CD4-positive, alpha-beta T cell (primary cell): ENCODE measurements at places on chromosomes 13 and 19. TPM values are rescaled to one million over a fixed set of nuclear protein-coding genes. Genes with fewer than 3 reads are reported as not detected.

GRCh38 chr19:1416014-1416841, 8.8 kb downstream of the DAZAP1 start:
- no peaks in the 10 kb centered on the region for H3K27me3 ChIP-seq
- H3K36me3 ChIP-seq = peaks cover 66% of the 10 kb centered on the region
- peaks cover 65% of the 10 kb centered on the region for H3K4me1 ChIP-seq
- no peak for DNase-seq
- no peak overlapping the region for H3K4me3 ChIP-seq

DNA sequence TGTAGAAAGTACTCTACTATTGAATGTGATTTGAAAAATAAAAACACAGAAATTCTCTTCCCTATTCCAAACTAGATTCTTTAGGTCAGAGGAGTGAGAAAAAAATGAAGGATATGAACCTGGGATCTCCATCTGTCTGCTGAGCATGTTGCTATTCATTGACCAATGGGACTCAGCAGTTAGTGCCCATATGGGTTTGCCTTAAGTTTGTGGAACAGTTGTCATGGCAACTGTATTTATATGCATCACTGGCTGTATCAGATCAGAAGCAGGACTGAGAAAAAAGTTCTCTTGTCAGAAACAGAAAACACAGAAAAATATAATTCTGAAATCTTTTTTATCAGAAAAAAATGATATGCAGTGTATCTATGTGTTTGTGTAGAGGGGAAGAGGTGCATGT, 73.3 kb upstream of the ATXN8OS start:
- H3K36me3 ChIP-seq = no peaks in the 10 kb centered on the region
- H3K4me3 ChIP-seq = no peak overlapping the region
- no peaks in the 10 kb centered on the region for H3K4me1 ChIP-seq
- no peak overlapping the region for H3K27ac ChIP-seq
- no peaks in the 10 kb centered on the region for H3K27me3 ChIP-seq

GRCh38 chr13:35474496-35475211, 1.8 kb downstream of the MAB21L1 start:
- peaks cover 23% of the 10 kb centered on the region for H3K4me1 ChIP-seq
- H3K36me3 ChIP-seq = no peaks in the 10 kb centered on the region
- no peak overlapping the region for H3K27ac ChIP-seq
- no peak overlapping the region for H3K4me3 ChIP-seq
- DNase-seq = no peak

GRCh38 chr13:32609428-32609827, 23.2 kb downstream of the PDS5B start:
- H3K27me3 ChIP-seq = no peaks in the 10 kb centered on the region
- H3K4me3 ChIP-seq = no peak overlapping the region
- no peaks in the 10 kb centered on the region for H3K36me3 ChIP-seq
- no peaks in the 10 kb centered on the region for H3K4me1 ChIP-seq
- no peak overlapping the region for H3K27ac ChIP-seq
- no peak for DNase-seq

GRCh38 chr13:38862443-38862842, 128.2 kb downstream of the STOML3 start:
- no peaks in the 10 kb centered on the region for H3K4me1 ChIP-seq
- H3K27me3 ChIP-seq = no peaks in the 10 kb centered on the region
- H3K36me3 ChIP-seq = no peaks in the 10 kb centered on the region
- no peak overlapping the region for H3K4me3 ChIP-seq
- no peak overlapping the region for H3K27ac ChIP-seq
- no peak for DNase-seq

The ZNF541 gene
- total RNA-seq = 0.88 TPM

The CCL25 gene
- total RNA-seq = not detected

GRCh38 chr13:50893211-50893852, 16.3 kb upstream of the RNASEH2B start:
- no peak for DNase-seq
- H3K27ac ChIP-seq = peak overlapping the region; percentile 66
- no peaks in the 10 kb centered on the region for H3K27me3 ChIP-seq
- peaks cover 19% of the 10 kb centered on the region for H3K4me1 ChIP-seq

GRCh38 chr19:34881982-34882381, 44.7 kb upstream of the ZNF30 start:
- no peaks in the 10 kb centered on the region for H3K36me3 ChIP-seq
- no peak overlapping the region for H3K4me3 ChIP-seq
- no peaks in the 10 kb centered on the region for H3K4me1 ChIP-seq
- H3K27ac ChIP-seq = no peak overlapping the region

DNA sequence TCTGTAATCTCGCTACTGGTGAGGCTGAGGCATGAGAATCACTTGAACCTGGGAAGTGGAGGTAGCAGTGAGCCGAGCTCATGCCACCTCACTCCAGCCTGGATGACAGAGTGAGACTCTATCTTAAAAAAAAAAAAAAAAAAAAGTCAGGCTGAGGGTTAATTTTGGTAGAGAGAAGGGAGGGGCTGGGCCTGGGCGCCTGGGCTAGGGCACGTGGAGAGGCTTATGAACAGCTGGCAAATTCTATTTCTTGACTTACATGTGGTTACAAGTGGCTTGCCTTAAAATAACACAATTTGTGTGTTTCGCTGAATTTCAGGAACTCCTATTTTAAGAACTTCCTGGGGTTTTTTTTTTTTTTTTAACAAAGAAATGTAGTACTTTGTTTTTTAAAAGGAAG, 47.6 kb upstream of the MAP3K10 start:
- peaks cover 52% of the 10 kb centered on the region for H3K4me1 ChIP-seq
- no peaks in the 10 kb centered on the region for H3K27me3 ChIP-seq
- H3K4me3 ChIP-seq = no peak overlapping the region
- no peak overlapping the region for H3K27ac ChIP-seq
- no peaks in the 10 kb centered on the region for H3K36me3 ChIP-seq

DNA sequence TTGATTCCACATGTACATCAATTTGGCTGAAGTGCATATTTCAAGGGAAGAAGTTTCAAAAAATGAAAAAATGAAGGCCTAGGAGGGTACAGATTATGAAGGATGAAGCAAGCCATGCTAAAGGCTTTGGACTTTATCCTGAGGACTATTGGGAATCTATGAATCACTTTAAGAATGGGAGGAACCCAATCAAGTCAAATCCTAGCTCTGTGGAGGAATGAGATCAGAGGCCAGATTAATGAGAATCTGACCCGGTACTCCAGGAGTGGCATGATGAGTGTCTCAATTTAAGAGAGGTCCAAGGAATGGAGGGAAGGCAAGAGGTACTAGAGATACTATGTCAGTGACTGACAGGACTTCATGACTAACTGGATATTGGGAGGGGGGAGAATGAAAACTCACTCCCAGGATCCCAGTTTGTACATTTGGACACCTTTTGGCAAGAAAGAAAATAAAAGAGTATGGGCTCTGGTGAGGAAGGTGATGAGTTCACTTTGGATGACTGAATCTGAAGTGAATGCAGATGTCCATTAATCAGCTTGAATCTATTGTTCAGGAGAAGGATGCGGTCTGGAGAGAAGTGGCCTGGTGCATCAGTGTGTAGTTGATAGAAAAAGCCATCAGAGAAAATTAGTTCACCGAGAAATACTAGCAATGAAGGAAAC, 349.0 kb downstream of the EFNB2 start:
- no peaks in the 10 kb centered on the region for H3K36me3 ChIP-seq
- no peak for DNase-seq
- H3K4me3 ChIP-seq = no peak overlapping the region
- H3K4me1 ChIP-seq = no peaks in the 10 kb centered on the region

DNA sequence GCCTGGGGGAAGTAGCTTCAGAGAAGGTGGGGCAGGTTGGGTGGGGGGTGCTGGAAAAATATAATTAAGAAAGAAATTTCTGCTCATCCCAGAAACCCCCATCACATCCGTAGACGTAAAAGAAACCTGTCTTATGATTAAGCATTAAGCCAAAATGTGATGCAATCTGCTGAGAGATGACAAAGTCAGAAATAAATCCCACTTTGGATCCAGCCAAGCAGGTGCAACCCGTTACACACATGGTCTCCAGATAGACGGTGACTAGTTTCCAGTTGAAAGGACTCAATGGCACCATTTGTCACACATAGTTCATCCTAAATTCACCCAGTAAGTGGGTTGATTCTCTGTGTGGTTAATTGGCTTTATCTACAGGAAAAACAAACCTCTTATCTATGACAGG, 34.1 kb downstream of the PSG5 start:
- H3K36me3 ChIP-seq = no peaks in the 10 kb centered on the region
- H3K4me3 ChIP-seq = no peak overlapping the region

DNA sequence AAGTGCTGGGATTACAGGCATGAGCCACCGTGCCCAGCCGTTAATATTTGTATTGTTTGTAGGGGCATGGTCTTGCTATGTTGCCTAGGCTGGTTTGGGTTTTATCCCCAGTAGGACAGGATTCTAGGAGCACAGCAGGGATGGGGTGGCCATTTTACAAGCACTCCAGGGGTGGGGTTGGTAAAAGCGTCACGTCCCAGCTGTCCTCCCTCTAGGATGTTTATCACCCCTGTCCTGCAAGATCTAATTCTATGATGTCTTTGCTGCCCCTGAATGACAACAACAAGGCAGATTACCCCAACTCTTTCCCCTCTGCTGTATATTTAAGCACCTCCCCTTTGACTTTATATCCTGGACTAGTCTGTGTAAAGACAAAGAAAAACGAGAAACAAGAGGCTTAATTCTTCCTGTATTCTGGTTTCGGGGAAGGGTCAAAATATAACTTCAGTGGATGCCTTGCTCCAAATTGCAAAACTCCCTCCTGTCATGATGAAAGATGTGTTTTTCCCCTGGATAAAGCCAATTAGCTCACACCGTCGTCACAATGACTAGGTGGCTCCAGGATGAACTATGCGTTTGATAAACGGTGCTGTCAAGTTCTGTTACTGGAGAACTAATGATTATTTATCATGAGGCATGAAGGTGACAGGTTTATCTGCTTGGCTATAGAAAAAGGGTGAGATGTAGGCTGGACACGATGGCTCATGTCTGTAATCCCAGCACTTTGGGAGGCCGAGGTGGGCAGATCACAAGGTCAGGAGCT, 27.8 kb upstream of the OR1M1 start:
- no peak overlapping the region for H3K4me3 ChIP-seq
- no peaks in the 10 kb centered on the region for H3K27me3 ChIP-seq
- H3K4me1 ChIP-seq = no peaks in the 10 kb centered on the region
- no peak for DNase-seq
- no peaks in the 10 kb centered on the region for H3K36me3 ChIP-seq

DNA sequence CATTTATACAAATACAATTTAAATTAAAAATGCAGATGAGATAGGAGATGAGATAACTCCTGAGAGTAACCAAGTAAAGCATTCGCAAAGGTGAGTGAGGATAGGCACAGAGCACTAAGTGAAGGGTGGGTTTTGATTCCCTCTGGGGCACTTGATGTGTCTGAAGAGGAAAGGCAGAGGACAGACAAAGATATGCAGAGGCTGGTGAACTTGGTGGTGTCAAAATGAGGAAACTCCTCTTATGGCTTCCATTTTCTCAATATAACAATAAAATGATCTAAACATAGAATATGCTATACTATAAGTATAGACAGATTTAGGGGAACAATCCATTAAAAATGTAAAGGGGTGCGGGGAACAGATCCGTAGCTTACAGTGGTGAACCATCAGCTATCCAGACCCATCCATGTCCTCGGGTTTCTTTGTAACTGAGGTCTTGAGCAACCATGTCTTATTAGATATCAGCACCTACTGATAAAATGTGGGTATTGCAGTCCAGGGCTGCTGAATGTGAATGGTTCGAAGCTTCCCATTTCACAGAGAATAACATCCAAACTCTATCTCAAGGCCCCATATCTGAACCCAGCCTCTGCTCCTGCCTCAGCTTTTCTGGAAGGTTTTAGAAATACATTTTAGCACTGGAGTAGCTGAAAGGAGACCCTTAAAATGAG, 73.9 kb upstream of the SLC10A2 start:
- H3K36me3 ChIP-seq = no peaks in the 10 kb centered on the region
- no peak overlapping the region for H3K4me3 ChIP-seq
- H3K27me3 ChIP-seq = no peaks in the 10 kb centered on the region
- DNase-seq = no peak

GRCh38 chr13:32538143-32538620, 413 bp downstream of the N4BP2L2 start:
- no peaks in the 10 kb centered on the region for H3K27me3 ChIP-seq
- H3K36me3 ChIP-seq = peaks cover 26% of the 10 kb centered on the region
- H3K4me1 ChIP-seq = peaks cover 23% of the 10 kb centered on the region
- H3K27ac ChIP-seq = peak overlapping the region; percentile 98
- no peak for DNase-seq
- peak overlapping the region; percentile 81 for H3K4me3 ChIP-seq

The SYNE4 gene
- total RNA-seq = 1.6 TPM

The TEX26 gene
- not detected for total RNA-seq

DNA sequence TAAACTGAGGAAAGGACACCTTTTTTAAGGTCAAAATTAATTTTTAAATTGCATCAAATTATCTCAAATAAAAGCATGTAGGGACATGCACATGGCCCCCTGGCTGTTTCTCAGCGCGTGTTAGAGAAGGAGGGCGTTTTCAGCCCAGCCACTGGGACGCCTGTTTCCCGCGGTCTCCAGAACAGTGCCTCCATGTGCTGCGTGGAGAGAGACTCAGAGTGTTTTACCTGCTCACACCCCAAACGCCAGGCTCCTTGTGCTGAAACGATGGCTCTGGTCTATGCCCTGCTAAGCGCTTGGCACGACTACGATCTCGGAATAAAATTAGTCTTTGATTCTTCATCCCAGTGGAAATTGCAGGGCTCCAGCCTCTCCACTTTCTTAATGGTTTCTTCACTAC, 20.0 kb upstream of the SPACA7 start:
- H3K27ac ChIP-seq = no peak overlapping the region
- no peaks in the 10 kb centered on the region for H3K4me1 ChIP-seq
- DNase-seq = no peak
- no peaks in the 10 kb centered on the region for H3K27me3 ChIP-seq
- H3K36me3 ChIP-seq = no peaks in the 10 kb centered on the region

The VSTM1 gene
- not detected for total RNA-seq

The PSG4 gene
- not detected for total RNA-seq

- H3K36me3 ChIP-seq = no peaks in the 10 kb centered on the region
- H3K4me3 ChIP-seq = no peak overlapping the region
- no peaks in the 10 kb centered on the region for H3K27me3 ChIP-seq
These were observed 469.9 kb downstream of the COG6 start for GRCh38 chr13:40125336-40125735.

DNA sequence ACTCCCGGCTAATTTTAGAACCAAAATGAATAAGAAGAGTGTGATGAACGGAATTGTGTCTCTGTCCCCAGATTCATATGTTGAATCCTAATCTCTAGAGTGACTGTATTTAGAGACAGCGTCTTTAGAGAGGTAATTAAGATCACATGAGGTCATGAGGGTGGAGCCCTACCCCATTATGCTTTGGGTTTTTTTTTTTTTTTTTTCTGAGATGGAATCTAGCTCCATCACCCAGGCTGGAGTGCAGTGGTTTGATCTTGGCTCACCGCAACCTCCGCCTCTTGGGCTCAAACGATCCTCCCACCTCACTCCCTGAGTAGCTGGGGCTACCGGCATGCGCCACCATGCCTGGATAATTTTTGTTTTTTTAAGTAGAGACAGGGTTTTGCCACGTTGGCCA, 27.9 kb downstream of the FBXO27 start:
- no peaks in the 10 kb centered on the region for H3K4me1 ChIP-seq
- no peak for DNase-seq
- H3K4me3 ChIP-seq = no peak overlapping the region
- H3K27me3 ChIP-seq = peaks cover 6% of the 10 kb centered on the region
- no peaks in the 10 kb centered on the region for H3K36me3 ChIP-seq
- no peak overlapping the region for H3K27ac ChIP-seq

- peak overlapping the region; percentile 92 for H3K27ac ChIP-seq
- peaks cover 82% of the 10 kb centered on the region for H3K4me1 ChIP-seq
- peaks cover 34% of the 10 kb centered on the region for H3K36me3 ChIP-seq
- peak; percentile 75 for DNase-seq
These were observed 3.8 kb downstream of the RNF126 start for GRCh38 chr19:658916-659839.

The PPM1N gene
- total RNA-seq = 3.5 TPM

- no peaks in the 10 kb centered on the region for H3K4me1 ChIP-seq
- H3K27me3 ChIP-seq = no peaks in the 10 kb centered on the region
- no peak for DNase-seq
- no peaks in the 10 kb centered on the region for H3K36me3 ChIP-seq
- no peak overlapping the region for H3K27ac ChIP-seq
These were observed 92.3 kb downstream of the TUBA3C start for GRCh38 chr13:19089315-19089714.
